ENCODE measurements at places on chromosomes 4 and X. TPM values are rescaled to one million over a fixed set of nuclear protein-coding genes. Genes with fewer than 3 reads are reported as not detected.

The KLKB1 gene
- polyA plus RNA-seq: 2.7 TPM

GRCh38 chr4:81255524-81255923 is 40.5 kb upstream of the PRKG2 start:
- H3K4me1 ChIP-seq: no peaks in the 10 kb centered on the region
- H3K4me3 ChIP-seq: no peak overlapping the region
- H3K36me3 ChIP-seq: no peaks in the 10 kb centered on the region
- H3K27me3 ChIP-seq: no peaks in the 10 kb centered on the region
- no peak for DNase-seq

GRCh38 chr4:139736661-139737060 is 71.0 kb downstream of the MGST2 start:
- H3K27ac ChIP-seq: peak overlapping the region; percentile 93
- H3K27me3 ChIP-seq: no peaks in the 10 kb centered on the region
- H3K4me1 ChIP-seq: peaks cover 56% of the 10 kb centered on the region
- no peak overlapping the region for H3K4me3 ChIP-seq
- no peaks in the 10 kb centered on the region for H3K36me3 ChIP-seq

DNA sequence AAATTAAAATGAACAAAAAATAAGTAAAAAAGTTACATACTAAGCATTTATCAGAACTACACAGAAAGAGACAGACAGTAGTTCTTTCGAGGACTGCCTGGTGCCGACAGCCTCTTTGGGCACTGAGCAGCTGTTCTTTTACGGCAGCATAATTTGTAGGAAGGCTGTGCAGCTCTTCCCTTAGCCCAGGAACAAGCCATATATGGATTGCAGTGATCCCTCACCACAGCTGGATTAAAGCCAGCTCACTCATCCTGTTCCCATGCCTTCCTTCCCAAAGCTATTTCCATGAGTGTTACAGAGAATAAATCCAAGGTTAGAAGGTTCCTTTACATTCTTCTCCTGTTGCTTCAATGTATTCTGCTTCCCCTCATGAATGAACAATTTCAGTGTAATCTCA is 71.7 kb downstream of the DDX60L start:
- DNase-seq: peak; percentile 69
- H3K27ac ChIP-seq: peak overlapping the region; percentile 59
- no peaks in the 10 kb centered on the region for H3K36me3 ChIP-seq
- no peak overlapping the region for H3K4me3 ChIP-seq
- H3K27me3 ChIP-seq: no peaks in the 10 kb centered on the region

The F11 gene
- not detected for polyA plus RNA-seq

- DNase-seq: peak; percentile 92
- peaks cover 6% of the 10 kb centered on the region for H3K4me1 ChIP-seq
- H3K4me3 ChIP-seq: peak overlapping the region; percentile 73
Observed at GRCh38 chr4:168831919-168832762, 177.9 kb downstream of the CBR4 start.

All from testis (tissue), 5 donors.